Stimulated activated CD8-positive, alpha-beta memory T cell treated with anti-CD3 and anti-CD28 coated beads, Interleukin-15, amount 100 ng/mL, for 24 hours (primary cell): ENCODE measurements at places on chromosomes 7 and 10.

DNA sequence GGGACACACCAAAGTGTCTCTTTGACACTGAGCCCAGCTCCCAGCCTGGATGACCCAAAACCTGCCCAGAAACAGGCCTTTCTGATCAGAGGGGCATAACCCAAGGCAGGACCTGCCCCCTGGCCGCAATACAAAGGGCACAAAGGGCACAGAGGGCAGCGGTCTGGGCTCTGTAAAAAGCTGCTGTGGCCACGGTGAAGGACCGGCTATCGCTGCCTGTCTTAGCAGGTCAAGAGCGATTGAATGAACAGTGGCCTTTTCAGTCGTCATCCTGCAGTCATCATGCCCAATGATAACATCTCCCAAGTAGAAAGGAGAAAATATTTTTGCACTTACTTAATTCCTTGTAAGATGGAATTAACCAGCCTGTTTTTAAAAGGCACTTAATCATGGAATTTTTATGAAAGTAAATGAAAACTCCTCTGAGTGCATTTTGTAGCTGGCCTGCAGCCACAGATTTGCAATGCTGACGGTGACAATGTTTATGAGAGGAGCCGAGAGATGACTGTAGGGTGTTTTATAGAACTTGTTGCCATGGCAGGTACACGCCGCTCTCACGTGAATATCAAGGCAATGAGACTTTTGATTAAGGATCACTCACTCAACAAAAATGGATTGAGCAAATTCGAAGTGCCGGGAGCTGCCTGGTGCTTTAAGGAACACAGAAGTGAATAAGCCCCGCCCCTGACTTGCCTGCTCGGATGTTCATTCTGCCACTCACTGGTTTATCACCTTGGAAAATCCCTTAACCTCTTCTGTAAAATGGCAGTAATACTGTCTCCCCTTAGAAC, 47.3 kb upstream of the BHLHA15 start:
- no peak for DNase-seq

GRCh38 chr7:124422081-124422480, 343.5 kb downstream of the GPR37 start:
- DNase-seq, result no peak

DNA sequence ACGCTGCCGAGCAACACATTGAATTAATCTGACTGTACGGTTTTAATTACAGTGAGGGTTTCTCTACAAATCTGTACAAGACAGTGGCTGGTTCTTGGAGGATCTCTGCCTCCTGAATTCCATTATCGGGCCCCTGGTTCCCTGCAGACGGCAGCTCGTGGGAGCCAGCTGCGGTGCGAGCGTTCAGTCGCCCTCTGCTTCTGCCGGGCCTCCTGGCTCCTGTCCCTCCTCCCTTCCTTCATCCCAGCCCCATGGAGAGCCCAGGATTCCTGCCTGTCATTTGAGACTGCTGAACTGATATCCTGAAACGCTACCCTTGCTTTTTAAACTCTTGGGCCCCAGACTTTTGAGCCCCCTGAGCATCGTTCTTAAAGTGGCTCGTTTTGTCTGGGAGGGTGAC, 6.6 kb upstream of the DLX6 start:
- no peak for DNase-seq

DNA sequence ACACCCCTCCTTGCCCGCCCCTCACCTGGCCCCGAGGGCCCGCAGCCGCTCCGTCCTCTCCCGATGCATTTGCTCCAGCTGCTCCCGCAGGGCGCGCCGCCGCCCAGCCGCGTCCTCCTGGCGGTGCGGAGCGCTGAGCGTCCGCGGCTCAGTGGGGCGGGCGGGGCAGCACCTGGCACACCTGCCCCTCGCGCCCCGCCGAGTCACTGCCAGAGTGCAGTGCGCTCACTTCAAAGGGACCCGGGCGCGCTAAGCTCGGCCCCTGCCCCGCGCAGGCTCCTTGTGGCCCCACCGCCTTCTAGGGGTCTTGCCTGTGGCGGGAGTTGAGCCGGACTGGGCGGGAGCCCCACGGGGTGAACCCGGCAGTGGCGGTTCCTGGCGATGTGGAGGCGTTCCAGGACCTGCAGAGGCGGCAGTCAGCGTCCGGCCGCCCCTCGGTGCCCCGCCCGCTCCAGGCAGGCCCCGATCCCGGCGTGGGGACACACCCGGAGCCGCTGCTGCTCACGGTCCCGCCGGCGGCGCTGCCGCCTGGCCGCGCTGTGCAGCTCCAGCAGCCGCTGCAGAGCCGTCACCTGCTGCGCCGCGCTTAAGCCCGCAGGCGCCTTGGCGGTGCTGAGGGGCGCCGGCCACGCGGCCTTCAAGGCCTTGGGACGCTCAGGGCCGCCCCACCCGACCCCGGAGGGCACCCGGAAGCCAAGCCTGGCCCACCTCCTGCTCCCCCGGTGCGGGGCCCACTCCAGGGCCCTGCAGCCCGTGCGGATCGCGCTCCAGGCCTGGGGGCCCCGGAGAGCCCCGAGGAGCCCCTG, 6.7 kb downstream of the ATP6V1F start:
- DNase-seq, result no peak

- DNase-seq, result no peak
Observed at GRCh38 chr10:73501651-73502050, 5.8 kb upstream of the PPP3CB start.

- DNase-seq, result no peak
Observed at GRCh38 chr10:113030453-113030852, 80.4 kb downstream of the TCF7L2 start.

DNA sequence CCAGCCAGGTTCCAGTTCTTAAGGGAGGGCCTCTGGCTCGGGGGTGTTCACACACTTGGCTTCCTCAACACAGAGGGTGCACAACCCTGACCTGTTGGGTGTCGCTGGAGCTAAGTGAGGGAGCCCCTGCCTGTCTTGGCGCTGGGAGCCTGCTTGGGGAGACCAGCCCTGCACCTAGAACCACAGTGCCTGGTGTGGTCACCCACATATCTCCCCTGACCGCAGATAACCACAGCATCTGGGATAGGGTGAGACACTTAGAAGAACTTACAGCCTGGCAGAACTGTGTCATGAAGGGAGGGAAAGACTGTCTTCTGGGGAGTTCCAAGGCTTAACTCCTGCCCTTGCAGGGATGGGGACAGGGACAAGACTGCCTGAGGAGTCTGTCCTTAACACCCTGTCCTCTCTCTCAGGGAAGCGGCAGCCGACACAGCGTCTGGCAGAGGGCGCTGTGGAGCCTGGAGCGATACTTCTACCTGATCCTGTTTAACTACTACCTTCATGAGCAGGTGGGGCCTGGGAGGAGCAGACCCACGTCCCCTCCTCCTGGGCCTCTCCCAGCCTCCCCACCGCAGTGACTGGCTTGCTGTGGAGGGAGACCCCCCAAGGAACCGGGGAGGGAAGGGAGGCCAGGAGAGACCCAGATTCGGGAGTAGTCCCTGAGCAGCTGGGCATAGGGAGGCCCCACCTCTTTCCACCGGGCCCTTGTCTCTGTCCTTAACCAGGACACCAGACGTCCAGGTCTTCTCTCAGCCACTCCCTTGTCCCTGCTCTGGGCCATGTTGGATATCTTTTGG, 59.0 kb downstream of the PALD1 start:
- no peak for DNase-seq

DNA sequence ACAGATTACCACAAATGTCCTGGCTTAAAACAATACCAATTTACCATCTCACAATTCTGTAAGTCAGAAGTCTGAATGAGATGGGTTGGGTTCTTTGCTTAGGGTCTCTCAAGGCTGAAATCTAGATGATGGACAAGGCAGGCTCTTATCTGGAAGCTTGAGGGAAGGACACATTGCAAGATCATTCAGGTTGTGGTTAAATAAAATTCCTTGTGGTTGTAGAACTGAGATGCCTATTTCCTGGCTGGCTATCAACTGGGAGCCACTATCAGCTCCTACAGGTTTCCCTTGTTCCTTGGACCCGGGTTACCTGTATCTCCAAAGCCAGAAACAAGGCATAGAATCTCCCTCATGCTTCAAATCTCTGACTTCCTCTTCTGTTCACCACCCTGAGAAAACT, 148.4 kb downstream of the MDFIC start:
- no peak for DNase-seq

GRCh38 chr10:33365871-33366411, 31.5 kb upstream of the NRP1 start:
- DNase-seq, result no peak

GRCh38 chr7:30224511-30225062, 59.8 kb upstream of the ZNRF2 start:
- no peak for DNase-seq

- no peak for DNase-seq
Observed at GRCh38 chr7:66837007-66837406, 84.0 kb upstream of the TMEM248 start.

GRCh38 chr10:8318956-8319355, 264.5 kb downstream of the GATA3 start:
- no peak for DNase-seq

GRCh38 chr10:91036807-91037411, 116.0 kb upstream of the ANKRD1 start:
- no peak for DNase-seq

DNA sequence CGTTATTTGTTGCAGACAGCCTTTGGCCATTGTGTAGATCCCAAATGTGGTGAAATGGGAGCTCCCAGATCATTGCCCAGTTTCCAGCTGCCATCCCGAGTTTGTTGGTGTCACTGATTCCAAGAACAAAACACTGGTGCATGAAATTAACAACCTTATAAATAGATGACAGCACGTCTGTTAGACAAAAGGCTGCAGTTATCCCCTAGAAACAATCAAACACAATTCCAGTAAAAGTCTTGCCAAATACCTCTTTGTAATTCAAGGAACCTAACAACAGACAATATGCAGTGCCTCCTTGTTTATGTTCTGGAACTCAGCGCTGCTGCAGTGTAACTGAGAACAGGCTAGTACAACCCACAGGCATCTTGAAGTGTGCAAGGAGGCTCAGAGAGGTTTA, 404.5 kb downstream of the PAXIP1 start:
- no peak for DNase-seq

- DNase-seq, result no peak
Observed at GRCh38 chr7:102318482-102318971, 31.9 kb downstream of the SH2B2 start.

- no peak for DNase-seq
Observed at GRCh38 chr7:66464059-66464458, 164.6 kb upstream of the KCTD7 start.

DNA sequence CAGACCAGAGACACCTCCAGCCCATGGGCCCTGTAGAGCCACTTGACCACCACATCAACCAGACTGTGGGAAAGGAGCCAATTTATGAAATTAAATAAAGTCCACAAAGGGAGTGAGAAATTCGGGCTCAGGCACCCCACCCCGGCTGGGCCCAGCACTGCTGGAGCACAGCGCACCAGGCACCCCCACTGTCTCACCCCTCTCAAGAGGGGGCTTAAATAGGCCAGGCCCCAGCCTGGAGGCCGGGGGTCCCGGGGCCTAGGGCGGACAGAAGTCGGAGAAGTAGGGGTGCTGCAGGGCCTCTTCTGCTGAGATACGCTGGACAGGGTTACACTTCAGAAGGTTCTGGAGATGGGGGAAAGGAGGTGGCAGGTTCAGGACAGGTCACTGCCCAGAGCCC, 3.9 kb downstream of the CDK5 start:
- no peak for DNase-seq

- DNase-seq, result no peak
Observed at GRCh38 chr7:66380272-66380888, 175.2 kb downstream of the TPST1 start.

GRCh38 chr10:110571093-110571743, 3.7 kb downstream of the SMC3 start:
- DNase-seq, result no peak

DNA sequence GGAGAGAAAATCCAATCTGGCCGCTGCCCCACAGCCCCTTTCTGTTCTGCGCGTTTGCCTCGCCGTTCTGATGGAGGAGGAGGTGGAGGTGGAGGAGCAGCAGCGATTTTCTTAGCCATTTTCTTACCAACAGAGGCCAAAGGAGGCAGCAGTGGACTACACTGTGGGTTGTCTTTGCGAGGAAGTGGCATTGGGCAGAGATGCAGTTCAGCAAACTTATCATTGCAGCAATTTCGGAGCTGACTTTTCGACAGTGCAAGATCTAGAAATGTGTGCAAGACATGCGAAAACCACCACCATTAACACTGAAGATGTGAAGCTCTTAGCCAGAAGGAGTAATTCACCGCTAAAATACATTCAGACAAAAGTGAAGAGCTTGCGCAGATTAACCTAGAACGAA, 1.9 kb upstream of the ARL4A start:
- DNase-seq, result no peak

DNA sequence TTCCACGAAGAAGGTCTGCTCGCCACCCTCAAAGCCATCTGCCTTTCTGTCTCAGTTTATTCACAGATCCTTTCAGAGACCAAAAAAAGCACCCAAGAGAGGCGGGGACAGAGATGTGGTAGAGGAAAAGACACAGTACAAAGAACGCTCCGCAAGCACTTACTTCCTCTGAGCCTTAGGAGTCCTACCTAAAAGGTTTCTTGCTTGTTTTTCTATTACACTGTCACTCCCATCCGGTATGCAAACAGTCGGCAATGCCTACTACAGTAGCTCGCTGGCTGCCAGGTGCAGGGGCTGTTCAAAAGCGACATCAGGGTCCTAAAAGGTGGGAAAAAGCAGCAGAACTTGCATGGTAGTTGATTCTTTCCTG, 816 bp downstream of the TECPR1 start:
- no peak for DNase-seq

GRCh38 chr7:64666663-64667050, 724 bp downstream of the ZNF107 start:
- DNase-seq, result no peak

GRCh38 chr7:68334636-68335272, 1263.5 kb upstream of the AUTS2 start:
- no peak for DNase-seq

DNA sequence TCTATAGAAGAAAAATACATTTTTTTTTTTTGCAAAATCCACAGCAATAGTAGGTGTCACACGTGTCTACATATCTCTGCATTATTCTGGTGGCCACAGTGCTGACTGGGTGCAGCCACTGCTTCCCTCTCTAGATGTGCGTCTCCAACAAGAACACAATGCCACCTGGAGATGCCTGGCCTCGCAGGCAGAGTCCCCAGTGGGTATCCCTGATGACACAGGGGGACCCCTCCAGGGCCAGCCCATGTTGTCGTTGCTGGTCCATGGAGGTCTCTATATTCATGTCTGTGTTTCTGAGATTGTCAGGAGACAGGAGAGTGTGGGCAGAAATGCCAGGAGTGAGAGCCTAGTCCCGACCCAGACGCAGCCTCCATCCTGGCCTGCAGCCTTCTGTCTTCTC, 345.9 kb upstream of the SHH start:
- no peak for DNase-seq

GRCh38 chr10:131444286-131444685, 132.8 kb upstream of the TCERG1L start:
- no peak for DNase-seq
